Stomach (tissue), 19 donors: ENCODE measurements at places on chromosomes 11 and 22. TPM values are rescaled to one million over a fixed set of nuclear protein-coding genes. Genes with fewer than 3 reads are reported as not detected.
A peak's percentile ranks its signal among the peaks of the same experiment; 100 is the strongest.

GRCh38 chr11:75355051-75355450 lies 3.6 kb upstream of the ARRB1 start:
- H3K36me3 ChIP-seq: no peaks in the 10 kb centered on the region
- no peak overlapping the region for H3K27ac ChIP-seq
- no peak for DNase-seq
- H3K4me1 ChIP-seq: peaks cover 25% of the 10 kb centered on the region
- no peak overlapping the region for H3K4me3 ChIP-seq
- H3K27me3 ChIP-seq: no peaks in the 10 kb centered on the region

The ART1 gene
- not detected for total RNA-seq

GRCh38 chr11:13759050-13759449 lies 90.6 kb downstream of the FAR1 start:
- H3K27ac ChIP-seq: no peak overlapping the region
- no peaks in the 10 kb centered on the region for H3K36me3 ChIP-seq
- no peaks in the 10 kb centered on the region for H3K27me3 ChIP-seq
- H3K4me1 ChIP-seq: no peaks in the 10 kb centered on the region
- DNase-seq: no peak

The LAYN gene
- total RNA-seq: 45.5 TPM

DNA sequence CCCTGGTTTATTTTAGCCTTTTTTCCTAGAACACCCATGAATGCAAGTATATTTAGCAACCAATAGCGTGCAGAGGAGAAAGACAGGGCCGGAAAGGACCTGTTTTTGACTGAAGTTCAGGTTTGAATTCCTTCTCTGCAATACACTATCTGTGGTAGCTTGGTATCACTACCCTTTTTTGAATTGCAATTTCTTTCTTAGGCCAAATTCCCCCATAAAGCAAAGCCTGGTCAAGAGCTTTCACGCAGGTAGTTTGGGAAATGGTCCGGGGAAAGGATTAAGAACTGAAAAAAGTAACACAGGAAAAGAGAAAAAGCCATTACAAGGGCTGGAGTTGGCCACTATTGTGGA lies 38.8 kb upstream of the PAMR1 start:
- H3K4me1 ChIP-seq: no peaks in the 10 kb centered on the region
- peaks cover 9% of the 10 kb centered on the region for H3K27me3 ChIP-seq
- H3K36me3 ChIP-seq: no peaks in the 10 kb centered on the region
- no peak overlapping the region for H3K27ac ChIP-seq
- H3K4me3 ChIP-seq: no peak overlapping the region

GRCh38 chr22:45952553-45952952 lies 24.4 kb downstream of the WNT7B start:
- H3K36me3 ChIP-seq: no peaks in the 10 kb centered on the region
- no peaks in the 10 kb centered on the region for H3K4me1 ChIP-seq
- no peak overlapping the region for H3K27ac ChIP-seq

- H3K4me3 ChIP-seq: no peak overlapping the region
- H3K4me1 ChIP-seq: no peaks in the 10 kb centered on the region
- peak; percentile 76 for DNase-seq
- H3K27ac ChIP-seq: no peak overlapping the region
- no peaks in the 10 kb centered on the region for H3K36me3 ChIP-seq
Measured at GRCh38 chr22:35552196-35552842, 11.7 kb downstream of the RASD2 start.

DNA sequence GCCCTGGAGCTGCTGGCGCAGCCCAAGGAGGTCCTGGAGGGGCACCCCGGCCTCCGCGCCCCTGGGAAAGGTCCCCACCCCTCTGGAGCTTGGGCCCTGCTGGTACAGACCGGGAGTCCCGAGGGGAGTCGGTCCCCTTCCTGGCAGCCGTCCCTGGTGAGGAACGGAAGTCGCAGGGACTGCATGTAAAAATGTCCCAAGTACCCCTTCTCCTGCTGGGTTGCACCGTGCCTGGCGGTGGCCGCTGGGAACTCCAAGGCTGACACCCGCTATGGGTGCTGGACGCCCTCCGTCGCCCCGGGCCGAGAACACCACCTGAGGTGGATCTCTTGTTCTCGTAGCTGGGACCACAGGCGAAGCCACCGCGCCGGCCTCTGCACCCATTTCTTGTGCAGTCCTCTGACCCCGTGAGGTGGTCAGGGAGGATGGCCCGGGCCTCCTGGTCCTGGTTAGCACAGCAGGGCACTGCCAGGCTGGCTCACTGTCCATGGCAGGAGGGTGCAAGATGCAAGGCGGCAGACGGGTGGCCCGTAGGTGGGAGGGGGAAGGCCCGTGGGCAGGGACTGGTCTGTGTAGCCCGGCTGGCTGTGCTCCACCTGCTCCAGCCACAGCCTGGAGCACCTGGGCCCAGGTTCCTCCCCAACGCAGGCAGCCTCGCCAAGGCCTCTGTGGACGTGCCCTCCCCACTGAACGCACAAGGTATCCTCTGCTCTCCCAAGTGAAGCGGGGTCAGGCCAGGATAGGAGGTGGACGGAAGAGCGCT lies 165.2 kb downstream of the IGLL1 start:
- no peaks in the 10 kb centered on the region for H3K4me1 ChIP-seq
- H3K27ac ChIP-seq: no peak overlapping the region
- H3K36me3 ChIP-seq: no peaks in the 10 kb centered on the region
- no peak for DNase-seq
- no peak overlapping the region for H3K4me3 ChIP-seq
- H3K27me3 ChIP-seq: no peaks in the 10 kb centered on the region
